ENCODE measurements at places on chromosomes 13 and 19.

DNA sequence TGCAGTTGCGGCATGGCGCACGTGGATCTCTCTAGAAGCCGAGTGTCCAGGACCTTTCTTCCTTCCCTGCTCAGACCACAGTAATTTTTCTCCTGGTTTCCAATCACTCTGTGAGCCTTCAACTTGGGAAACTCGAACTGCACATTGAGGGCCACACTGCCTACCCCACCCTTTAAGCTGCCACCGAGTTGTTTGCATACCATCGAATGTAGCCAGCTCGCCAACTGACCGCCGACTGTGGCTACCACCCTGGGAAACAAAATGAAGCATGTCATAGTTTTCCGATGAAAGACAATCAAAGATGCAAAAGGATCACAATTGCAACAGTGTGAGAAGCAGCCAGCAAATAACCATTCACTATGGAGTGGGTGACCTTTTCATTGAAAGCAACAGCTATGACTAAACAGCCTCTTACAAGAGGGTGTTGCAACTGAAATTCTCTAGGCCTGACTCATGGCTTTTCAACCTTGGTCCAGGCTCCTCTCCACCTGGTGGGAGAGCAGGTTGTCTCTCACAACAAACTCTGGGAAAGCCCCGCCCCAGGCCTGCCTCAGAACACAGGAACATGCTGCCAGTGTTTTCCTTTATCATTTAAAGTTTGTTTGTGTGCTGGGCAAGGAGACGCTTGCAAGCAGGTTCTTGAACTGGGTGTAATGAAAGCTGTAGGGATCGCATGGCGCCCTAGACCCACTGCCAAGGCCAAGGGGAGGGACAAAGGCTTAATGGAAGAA, 141.7 kb upstream of the SERP2 start:
- peak; percentile 89 for DNase-seq

- no peak for DNase-seq
Measured at GRCh38 chr13:80141123-80141849, 199.6 kb downstream of the SPRY2 start.

DNA sequence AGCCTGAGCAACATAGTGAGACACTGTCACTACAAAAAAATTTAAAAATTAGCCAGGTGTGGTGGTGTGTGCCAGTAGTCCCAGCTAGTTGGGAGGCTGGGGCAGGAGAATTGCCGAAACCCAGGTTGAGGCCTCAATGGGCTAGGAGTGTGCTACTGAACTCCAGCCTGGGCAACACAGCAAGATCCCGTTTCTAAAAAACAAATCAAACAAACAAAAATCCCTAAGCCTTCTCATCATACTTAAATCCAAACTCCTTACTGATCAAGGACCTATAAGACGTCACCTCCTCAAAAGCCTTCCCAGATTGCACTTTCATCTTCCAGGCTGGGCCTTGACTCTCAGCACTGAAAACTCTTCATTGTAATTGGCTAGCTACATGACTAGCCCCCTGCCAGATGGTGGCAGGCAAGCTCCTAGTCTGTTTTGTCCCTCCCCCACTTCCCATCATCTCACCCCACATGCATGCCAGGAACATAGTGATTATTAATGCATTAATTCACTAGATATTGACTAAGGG, 17.5 kb upstream of the NANOS3 start:
- no peak for DNase-seq

GRCh38 chr13:35917252-35917941, 213.8 kb downstream of the DCLK1 start:
- DNase-seq: no peak

DNA sequence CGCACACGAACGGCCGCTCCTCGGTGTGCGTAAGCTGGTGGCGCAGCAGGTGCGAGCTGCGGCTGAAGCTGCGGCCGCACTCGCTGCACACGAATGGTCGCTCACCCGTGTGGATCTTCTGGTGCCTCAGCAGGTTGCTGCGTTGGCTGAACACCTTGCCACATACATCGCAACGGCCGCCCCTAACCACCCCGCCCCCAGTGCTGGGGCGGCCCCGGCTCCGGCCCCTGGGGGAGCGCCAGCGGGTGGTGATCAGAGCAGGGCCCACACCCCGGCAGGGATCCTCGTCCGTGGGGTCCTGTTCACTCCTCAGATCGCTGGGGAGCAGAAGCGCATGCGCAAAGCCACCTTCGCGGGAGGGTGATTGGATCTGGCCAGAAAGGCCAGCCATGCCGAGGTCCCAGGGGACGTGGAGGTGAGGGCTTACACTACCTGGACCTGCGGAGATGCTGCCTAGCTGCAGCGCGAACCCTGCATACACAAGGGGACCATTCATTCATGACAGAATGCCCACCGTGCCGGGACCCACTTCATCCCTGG, 4.7 kb upstream of the UBE2M start:
- DNase-seq: no peak

- DNase-seq: no peak
Measured at GRCh38 chr19:16861011-16861410, 27.8 kb upstream of the F2RL3 start.

GRCh38 chr13:23651439-23651838, 81.2 kb downstream of the TNFRSF19 start:
- no peak for DNase-seq

GRCh38 chr13:112058519-112058873, 8.5 kb upstream of the SOX1 start:
- no peak for DNase-seq

GRCh38 chr19:18453269-18454024, 15.5 kb upstream of the ISYNA1 start:
- DNase-seq: peak; percentile 36

DNA sequence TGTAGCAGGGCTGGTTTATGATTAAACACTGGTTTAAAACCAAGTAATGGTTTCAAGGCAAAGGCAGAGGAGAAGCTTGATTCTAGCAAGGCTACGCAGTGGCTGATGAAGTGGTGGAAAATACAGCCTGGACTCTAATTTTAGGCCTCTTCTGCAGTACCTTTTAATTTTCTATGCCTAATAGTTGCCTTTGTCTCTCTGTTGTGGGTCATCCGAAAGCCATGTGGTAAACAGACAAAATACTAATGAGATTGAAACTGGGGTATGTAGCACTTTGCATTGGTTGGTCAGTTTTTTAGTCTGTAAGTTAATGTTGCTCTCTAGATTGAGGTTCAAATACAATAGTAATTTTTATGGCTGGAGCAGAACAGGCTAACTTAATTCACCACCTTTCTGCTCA, 3.3 kb downstream of the LMO7 start:
- no peak for DNase-seq

- DNase-seq: peak; percentile 97
Measured at GRCh38 chr13:44306371-44307192, 67.0 kb upstream of the SERP2 start.

DNA sequence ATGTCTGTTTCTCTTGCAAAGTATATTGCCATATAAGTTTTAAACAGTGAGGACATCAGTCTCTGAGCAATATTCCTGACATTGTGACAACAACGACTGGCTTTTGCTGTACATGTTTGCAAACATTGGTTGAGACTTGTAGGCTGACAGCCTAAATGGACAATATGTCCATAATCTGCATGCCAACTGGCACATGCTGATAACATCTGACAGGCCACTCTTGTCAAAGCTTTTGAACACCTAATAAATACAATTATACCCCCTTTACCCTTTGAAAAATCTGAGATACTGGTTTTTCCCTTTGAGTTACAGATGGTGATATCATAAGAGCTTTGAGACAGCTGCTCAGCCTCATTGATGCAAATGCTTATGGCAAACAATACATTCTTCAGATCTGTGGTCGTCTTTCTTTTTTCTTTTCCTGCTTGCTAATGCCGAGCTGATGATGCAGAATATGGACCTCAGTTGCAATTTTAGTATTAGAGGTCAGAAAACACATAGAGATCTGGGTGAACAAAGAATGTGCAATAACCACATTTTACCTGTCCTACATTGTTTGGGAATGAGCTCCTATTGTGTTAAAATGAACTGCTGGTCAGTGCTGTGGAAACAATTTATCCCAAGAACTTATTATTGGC, 114.9 kb downstream of the RFC3 start:
- DNase-seq: no peak

DNA sequence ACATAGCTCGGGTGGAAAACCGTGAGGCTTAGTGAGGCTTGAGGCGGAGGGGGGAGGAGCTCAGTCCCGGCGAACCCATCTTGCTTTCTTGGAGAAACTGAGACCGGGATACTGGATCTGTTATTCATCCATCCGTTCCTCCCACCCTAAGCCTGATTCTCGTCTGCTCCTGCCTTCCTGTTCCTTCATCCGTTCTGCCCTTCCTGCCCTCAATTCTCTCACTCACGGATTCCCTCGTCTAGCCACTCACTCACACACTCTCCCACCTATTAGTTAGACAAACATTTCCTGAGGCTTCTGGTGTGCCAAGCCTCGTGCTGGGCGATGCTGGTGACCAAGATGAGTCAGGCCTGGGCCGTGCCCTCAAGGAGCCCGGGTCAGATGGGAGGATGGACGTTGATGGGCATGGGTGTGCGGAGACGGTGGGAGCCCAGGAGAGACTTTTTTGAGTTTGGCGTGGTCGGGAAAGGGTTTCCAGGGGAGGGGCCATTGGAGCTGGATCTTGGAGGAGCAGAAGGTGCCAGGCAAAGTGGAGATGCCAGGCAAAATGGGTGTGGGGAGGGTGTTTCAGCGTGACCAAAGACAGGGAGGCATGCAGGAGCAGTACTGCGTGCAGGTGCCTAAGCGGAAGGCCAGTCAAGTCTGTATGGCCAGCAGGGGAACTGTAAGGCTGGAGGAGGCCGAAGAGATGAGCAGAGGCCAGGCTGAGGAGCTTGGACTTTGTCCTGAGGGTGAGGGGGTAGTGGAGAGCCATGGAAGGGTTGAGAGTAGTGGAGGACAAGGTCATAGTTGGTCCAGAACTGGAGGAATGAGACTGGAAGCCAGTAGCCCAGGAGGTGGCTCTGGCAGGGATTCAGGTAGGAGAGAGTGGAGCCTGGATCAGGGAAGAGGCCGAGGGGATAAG, 7.4 kb upstream of the CNFN start:
- no peak for DNase-seq

GRCh38 chr19:44712864-44713515, 14.0 kb downstream of the CEACAM16 start:
- no peak for DNase-seq

DNA sequence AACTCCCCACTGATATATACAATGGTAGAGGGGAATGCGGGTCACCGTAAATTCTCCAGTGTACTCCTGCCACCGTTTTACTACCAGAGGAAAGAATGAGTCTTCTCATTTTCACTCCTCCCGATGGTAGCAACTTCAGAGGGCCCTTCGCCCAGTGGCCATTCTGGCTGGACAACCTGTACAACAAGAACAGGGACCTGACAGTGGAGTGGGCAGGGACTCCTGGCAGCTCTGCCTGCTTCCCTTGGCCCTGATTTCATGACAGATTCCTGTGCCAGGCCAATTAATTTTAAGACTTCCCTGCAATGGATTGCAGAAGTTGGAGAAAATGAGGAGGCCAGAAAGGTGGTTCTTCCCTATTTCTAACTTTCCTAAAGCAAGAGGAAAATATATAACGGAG, 148.9 kb downstream of the GPC6 start:
- DNase-seq: no peak

DNA sequence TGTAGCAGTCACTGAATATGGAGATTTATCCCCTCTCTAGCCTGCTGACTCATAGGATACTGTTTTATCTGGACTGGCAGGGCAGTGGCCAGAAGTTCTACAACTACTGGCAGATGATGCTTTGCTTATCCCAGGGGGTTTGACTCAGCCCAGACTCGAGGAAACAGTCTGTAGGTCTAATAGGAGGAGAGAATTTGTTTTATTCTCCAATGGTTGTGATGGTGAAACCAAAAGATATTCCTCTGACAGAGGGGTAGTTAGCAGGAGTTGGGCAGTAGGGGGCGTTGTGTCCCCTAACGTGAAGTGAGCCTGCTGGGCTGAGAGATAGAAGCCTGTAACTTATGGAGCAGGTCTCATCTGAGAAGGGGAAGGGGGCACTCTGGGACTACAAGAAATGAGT, 74.9 kb downstream of the WTIP start:
- DNase-seq: no peak

DNA sequence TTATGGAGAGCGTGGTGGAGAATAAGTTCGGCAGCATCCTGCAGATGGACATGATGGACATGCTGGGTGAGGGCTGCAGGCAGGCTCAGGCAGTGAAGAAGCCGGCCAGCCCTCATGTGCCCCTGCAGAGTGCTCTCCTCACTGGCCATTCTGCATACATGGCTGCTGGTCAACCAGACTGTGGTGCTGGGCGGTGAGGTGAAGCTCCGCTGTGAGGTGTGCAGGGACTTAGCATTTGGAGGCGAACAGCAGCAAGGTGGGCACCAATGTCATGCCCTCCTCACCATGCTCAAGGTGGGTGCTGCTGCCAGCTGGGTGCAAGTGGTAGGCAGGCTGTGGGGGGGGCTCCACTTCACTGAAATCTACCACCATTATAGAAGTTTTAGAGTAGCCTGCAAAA, 5.7 kb upstream of the ZNF492 start:
- no peak for DNase-seq

DNA sequence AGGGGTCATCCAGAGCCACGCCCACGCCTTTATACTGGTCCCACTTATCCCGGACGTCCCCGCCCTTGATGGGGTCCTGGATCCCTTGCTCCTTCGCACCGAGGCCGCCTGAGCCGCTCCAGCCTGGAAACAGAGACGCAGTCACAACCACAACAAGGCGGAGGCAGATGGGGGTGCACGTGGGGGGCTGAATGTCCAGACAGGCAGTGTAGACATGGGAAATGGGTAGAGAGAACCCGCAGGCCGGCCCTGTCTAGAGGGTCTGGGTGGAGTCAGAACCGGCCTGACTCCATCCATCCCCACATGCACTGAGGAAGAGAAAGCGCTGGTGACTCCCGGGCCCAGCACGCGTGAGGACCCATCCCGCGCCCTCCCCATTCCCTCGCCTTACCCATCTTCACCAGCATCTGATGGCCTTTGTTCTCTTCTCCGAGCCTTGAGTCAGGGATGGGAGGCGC, 23.0 kb downstream of the CHERP start:
- DNase-seq: no peak

GRCh38 chr19:39237200-39238184, 7.3 kb downstream of the IFNL3 start:
- no peak for DNase-seq
